NCI-H510A treated with DMSO at 0.1 percent for 48 hours (cell line): ENCODE measurements at places on chromosomes 2 and 18.

GRCh38 chr2:16438613-16439321, 226.9 kb downstream of the CYRIA start:
- DNase-seq: no peak

DNA sequence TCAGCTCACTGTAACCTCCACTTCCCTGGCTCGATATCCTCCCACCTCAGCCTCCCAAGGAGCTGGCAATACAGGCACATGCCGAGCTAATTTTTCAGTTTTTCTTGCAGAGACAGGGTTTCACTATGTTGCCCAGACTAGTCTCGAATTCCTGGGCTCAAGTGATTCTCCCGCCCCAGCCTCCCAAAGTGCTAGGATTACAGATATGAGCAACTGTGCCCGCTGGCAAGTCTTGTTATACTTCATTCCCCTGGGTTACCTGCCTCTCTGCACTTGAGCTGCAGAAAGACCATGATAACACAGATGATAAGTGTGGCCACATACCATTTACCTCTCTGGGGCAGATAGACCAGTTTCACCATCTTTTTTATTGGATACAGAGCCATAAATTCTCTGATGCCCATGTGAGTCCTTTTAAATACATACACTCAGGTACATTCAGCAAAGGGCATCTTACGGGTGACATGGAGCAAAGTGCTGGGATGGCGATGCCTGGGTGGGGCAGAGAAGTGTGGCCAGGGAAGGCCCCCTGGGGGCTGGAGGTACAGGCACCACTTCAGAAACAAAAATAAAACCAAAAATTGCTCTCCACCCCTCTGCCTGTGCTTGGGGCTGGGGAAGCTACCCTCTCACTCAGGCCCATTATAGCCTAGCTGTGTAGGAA, 20.4 kb downstream of the CCT7 start:
- DNase-seq: no peak

DNA sequence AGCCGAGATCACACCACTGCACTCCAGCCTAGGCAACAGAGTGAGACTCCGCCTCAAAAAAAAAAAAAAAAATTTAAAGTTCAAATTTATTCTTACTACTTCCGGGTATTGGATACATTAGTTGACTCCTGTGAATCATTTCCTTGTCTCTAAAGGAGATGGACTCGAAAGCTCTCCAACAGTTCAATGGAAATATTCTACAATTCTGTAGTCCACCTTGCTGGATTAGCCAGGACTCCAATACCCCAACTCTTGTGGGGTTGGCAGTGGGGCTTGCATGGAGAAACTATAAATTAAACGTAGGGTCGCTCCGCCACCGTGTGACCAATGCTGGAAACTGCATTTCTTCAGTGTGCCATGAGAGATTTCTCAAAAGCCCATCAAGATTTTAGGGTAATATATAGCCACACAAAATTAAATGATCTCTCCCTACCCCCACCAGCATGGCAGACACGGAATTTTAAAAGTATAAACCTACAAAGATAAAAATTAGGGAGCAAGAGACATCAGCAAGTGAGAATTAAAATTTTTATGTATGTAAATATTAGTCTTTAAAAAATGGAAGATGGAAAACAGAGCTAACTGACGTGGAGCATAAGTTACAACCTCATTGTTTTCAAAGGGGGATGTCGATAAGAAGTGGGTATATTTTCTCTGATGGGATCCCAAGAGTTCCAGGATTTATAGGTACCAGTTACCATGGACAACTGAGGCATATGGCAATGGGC, 27.8 kb upstream of the GAREM2 start:
- DNase-seq: peak; percentile 67

DNA sequence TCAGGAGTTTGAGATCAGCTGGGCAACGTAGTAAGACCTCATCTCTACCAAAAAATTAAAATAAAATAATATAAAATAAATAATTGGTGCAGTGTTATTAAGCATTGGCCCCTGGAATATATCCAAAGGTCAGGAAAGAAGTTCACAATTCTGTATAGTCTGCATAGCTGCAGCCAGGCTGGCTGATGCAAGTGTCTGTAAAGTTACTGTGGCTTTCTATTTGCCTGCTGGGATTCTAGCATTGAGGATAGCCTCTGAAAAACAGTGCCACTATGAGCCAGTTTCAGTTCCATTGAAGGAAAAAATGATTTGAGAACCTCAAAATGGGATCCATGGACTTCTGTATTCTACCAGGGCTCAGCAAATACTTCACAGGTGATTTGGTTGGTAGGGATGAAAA, 208.6 kb downstream of the PARD3B start:
- DNase-seq: no peak

DNA sequence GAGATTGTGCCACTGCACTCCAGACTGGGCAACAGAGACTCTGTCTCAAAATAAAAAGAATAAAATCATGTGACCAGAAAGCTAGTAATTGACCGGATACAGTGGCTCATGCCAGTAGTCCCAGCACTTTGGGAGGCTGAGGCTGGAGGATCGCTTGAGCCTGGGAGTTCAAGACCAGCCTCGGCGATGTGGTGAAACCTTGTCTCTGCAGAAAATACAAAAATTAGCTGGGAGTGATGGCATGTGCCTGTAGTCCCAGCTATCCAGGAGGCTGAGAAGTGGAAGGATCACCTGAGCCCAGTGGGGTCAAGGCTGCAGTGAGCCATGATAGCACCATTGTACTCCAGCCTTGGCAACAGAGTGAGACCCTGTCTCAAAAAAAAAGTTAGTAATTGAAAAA, 36.8 kb downstream of the COX7A2L start:
- no peak for DNase-seq

GRCh38 chr2:234425639-234426603, 71.0 kb downstream of the ARL4C start:
- DNase-seq: no peak

GRCh38 chr2:41768310-41768709, 279.5 kb upstream of the PKDCC start:
- DNase-seq: no peak

DNA sequence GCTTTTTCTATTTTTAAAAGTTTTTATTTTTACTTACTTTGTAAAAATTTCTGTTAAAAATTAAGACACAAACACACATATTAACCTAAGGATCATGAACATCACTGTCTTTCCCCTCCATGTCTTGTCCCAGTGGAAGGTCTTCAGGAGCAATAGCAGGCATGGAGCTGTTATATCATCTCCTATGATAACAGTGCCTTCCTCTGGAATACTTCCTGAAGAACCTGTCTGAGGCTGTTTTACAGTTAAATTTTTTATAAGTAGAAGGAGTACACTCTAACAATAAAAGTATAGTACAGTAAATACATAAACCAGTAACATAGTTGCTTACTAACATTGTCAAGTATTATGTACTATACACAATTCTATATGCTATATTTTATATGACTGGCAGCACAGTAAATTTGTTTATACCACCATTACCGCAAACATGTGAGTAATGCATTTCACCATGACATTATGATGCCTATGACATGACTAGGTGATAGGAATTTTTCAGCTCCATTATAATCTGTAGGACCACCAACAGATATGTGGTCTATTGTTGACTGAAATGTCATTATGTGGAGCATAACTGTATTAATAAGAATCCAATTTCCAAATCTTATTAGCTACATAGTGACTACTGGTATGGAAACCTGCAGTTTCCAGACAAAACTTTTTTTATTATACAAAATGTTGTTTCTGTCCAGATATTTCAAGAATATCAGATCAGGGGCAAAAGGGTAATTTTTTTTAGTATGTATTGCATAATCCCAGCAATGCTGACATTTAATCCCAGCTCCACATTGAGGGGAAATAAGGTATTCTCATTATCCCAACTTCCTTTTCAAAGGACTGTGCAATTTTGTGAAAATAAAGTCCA, 337.2 kb upstream of the SLC39A10 start:
- no peak for DNase-seq

- peak; percentile 66 for DNase-seq
Observed at GRCh38 chr2:75608684-75609333, 37.8 kb upstream of the MRPL19 start.

DNA sequence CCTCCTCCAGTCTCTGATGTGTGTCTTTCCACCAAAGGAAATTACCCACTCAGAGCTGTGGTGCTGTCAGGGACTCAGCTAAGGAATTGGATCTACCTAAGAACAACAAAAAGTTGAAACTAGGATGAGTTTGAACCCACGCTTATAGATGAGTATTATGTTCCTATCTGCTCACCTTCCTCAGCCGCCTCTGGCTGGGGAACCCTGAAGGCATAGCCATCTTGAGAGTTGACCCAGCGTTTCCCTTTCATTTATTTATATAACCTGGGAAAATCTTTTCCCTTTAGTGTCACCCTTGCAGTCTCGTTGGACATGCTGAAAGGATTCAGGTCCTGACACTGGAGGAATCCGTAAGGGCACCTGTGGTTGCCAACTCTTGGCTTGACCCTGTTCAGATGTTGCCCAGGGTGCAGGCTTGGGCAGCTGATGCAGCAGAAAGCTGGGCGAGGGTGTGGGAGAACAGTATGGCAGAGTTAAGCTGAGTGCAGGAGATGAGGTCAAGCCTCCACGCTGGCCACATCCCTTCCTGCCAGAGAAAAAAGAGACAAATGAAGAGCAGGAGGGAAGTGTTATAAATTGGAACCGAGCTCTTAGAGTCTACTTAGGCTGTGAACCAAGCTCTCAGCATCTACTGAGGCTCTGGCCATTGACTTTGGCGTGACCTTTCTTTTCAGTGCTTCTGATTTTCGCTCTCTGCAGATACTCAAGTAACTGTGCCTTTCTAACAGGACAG, 1.9 kb downstream of the CDH20 start:
- no peak for DNase-seq

- no peak for DNase-seq
Observed at GRCh38 chr2:102041351-102041750, 49.6 kb downstream of the IL1R2 start.

DNA sequence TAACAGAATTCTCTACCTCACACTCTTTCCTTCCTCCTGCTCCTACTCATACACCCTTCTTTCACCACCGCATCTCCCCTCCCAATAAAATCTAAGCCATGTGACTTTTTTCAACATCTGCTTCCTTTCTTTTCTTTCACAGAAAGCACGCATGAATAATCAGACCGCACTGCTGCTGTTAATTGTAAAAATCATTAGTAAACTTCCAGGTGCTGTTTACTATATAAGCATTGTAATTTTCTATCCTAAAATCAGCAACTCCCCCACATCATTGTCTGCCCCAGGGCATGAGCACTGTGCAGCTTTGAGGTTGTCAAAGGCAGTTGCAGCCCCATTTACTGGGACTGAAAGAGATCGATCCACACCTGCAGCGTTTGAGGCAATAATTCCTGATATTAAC, 782.6 kb upstream of the ID2 start:
- DNase-seq: no peak

DNA sequence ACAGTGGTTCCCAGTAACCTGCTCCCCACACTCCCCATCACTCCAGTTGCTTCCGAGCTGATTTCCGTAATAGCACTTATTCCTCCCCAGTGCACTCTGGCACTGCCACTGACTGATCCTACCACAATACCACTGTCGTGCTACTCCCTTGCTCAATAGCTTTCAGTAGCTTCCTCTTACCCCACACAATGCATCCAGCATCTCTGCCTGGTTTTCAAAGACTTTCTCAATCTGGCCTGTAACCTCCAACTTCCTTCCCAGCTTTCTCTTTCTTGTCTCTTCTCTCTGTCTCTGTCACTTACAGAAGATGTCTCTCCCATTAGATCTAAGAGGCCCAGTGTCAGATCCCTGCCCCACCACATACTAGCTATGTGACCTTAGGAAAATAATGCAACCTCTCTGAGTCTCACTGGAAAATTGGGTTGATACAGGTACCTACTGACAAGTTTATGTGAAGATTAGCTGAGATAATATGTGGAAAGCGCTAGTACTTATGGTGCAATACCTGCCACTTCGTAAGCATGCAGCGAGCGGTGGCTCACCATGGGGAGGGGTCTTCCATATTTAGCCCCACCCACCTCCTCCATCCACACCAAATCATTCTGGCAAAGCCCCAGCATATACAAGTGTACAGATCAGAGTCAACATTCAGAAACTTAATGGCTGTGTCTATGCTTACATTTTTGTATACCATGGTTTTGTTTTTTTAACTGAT, 36.7 kb downstream of the SFXN5 start:
- DNase-seq: no peak

DNA sequence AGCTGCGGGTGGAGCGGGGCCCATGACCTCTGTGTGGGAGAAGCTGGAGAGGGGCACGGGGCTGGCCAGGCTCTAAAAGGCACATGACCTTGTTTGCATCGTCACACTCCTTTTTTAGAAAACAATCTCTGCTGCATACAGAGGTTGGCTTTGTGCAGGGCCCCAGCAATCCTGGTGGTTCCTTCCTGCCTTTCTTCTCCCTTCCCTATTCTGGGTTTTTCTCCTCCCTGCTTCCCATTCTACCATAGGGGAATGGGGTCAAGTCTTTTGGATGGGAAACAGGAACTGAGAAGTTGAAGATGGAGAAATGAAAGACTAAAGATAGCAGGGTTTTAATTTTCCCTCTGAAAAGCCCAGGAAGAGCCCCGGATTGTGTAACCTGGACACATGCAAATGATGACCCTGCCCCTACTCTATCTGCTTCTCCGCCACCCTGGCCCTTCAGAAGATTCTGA, 53.9 kb downstream of the ASAP2 start:
- no peak for DNase-seq

DNA sequence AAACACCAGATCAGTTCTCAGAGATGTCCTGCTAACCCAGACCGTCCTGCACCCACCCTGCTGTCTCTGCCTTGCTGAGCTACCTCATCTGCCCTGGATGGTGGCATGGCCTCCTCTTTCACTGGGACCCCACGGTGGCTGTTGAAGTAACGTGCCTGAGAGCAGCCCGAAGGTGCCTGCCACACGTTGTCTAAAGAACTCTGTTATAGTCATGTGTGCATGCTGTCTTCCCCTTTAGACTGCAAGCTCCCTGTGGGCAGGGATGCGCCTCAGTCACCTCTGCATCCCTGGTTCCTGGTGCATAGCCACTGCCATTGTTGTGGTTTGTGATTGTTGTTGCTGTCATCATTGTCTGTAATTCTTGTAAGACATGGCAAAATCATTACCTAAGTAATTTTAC, 235.9 kb downstream of the EIPR1 start:
- DNase-seq: no peak

- DNase-seq: peak; percentile 67
Observed at GRCh38 chr2:112869258-112869842, 32.8 kb upstream of the IL1B start.

GRCh38 chr2:200435379-200435778, 74.5 kb downstream of the KCTD18 start:
- DNase-seq: no peak

- DNase-seq: no peak
Observed at GRCh38 chr2:18467749-18468360, 92.6 kb downstream of the RDH14 start.

DNA sequence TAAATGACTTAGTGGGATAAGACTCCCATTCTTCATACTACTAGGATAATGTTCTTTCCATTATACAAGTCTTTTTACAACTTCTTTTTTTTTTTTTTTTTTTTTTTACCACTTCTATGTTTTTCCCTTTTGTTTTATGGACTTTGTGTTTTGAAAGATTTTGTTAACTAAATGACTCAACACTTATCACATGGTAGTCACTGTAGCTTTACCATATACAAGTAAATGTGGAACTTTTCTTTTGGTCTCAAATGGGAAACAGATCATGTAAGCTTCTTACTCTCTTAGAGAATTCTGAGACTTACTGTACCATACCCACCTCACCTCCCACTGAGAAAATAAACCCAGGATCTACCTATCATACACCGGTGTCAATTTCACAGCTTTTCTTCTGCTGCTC, 590.3 kb upstream of the CDH2 start:
- DNase-seq: no peak

GRCh38 chr2:122237450-122237849, 482.0 kb downstream of the TSN start:
- no peak for DNase-seq
